ENCODE measurements at places on chromosomes 5 and 9. TPM values are rescaled to one million over a fixed set of nuclear protein-coding genes. Genes with fewer than 3 reads are reported as not detected.

Gene PHF2
- 10.2 TPM for polyA plus RNA-seq

Gene GAS1
- not detected for polyA plus RNA-seq

Gene PCDHGA11
- polyA plus RNA-seq: not detected

Gene EQTN
- polyA plus RNA-seq: 0.15 TPM

Gene MTX3
- 0.16 TPM for polyA plus RNA-seq

Gene PDLIM4
- 14.0 TPM for polyA plus RNA-seq

Gene ANKRD18A
- polyA plus RNA-seq: not detected

Gene PCDHGA2
- 0.27 TPM for polyA plus RNA-seq

Gene GPR21
- polyA plus RNA-seq: 0.15 TPM

Gene TTC16
- polyA plus RNA-seq: 0.11 TPM

Gene CCDC192
- not detected for polyA plus RNA-seq

Gene C5orf15
- 40.2 TPM for polyA plus RNA-seq

Gene TSSK1B
- not detected for polyA plus RNA-seq

Gene LRRC19
- polyA plus RNA-seq: not detected

Gene BDP1
- polyA plus RNA-seq: 16.8 TPM

Gene ANKS6
- polyA plus RNA-seq: 74.3 TPM

Gene NEUROG1
- not detected for polyA plus RNA-seq

Data from K562 (cell line).